ENCODE measurements at places on chromosomes 7 and 10.
A peak's percentile ranks its signal among the peaks of the same experiment; 100 is the strongest.

GRCh38 chr7:23475576-23475839 lies 5.2 kb upstream of the IGF2BP3 start:
- DNase-seq: no peak

DNA sequence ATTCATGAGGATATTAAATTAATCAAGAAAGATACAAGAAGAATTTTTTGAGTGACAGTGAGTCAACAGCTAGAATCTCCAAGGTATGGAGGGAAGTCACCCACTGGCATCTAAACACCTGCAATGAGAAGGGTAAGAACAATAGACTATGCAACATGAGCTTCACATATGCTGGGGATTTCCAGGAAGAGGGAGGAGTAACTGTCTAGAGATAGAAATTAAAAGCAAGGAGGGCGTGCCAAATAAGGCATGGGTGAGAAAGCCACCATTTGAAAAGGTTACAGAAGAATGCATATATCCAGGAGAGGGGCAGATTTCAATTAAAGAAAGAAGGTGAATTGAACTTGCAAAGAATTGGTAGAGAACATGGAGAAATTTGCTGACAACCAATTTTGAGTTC lies 365.7 kb downstream of the GPR37 start:
- DNase-seq: no peak

DNA sequence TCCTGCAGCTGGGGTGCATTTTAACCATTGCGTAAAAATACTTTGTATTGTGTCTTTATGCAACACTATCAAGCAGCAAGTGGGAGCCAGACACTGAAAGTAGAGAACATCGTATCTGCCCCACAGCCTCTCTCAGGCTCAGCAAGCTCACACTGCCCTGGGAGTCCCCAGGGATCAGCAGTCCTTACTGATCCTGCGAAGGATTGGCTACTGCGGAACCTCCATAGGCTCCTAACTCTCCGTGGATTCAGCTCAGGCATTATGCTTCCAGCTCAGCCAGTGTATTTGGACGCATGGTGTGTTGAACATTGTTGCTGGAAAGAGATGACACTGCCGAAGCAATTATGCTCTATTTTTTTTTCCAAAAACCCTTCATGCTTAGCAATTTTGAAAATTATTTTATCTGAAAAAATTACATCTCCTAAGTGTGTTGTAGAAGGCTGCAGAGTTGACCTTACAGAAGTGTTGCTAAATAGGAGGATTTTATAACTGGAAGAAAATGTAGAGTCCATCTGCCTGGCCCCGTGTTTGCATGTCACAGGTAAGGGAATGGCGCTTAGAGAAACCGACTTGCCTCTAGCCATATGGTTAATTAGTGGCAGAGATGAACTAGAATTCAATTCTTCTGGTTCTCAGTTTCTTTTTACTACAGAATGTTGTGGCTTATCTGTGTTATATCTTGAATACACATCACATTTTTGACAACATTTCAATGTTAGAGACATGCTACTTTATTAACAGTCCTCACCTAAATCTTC lies 276.4 kb upstream of the COBL start:
- peak; percentile 87 for DNase-seq

GRCh38 chr10:88820748-88821401 lies 18.3 kb downstream of the LIPM start:
- no peak for DNase-seq

GRCh38 chr7:84701524-84702306 lies 485.1 kb downstream of the SEMA3D start:
- no peak for DNase-seq

GRCh38 chr10:93915598-93915997 lies 21.8 kb downstream of the SLC35G1 start:
- DNase-seq: no peak

DNA sequence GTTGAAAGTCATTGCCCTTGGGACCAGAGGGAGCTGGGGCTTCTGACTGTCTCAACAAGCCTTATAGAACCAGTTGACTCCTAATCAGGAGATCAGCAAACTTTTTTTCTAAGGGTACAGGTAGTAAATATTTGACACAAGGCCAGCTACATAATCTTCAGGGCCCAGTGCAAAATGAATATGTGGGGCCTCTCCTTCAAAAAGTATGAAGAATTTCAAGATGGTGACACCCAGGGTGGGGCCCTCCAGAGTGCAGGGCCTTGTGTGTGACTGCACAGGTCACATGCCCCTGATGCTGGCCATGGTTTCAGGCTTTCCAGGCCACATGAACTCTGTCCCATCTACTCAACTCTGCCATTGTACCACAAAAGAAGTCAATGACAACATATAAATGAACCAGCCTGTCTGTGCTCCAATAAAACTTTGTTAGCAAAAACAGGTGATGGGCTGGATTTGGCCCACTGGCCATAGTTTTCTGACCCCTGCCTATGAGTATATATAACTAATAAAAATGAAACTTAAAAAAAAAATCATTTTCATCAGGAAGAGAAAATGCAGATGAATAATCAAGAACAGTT lies 6.1 kb downstream of the MMRN2 start:
- no peak for DNase-seq

DNA sequence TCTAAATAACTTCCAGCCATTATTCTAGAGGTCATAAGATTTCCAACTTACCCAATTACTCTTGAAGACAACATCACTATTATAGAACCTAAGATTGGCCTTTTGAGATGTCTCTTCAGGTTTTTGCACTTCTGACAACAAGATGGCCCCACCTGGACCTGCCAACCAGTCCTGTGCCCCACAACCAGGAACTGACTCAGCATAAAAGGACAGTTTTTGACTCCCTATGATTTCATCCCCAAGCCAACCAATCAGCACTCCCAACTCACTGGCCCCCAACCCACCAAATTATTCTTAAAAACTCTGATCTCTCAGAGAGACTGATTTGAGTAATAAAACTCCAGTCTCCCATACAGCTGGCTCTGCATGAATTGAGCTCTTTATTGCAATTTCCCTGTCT lies 94.4 kb downstream of the TMEM106B start:
- no peak for DNase-seq

GRCh38 chr10:86341361-86341811 lies 25.2 kb downstream of the GRID1 start:
- no peak for DNase-seq

DNA sequence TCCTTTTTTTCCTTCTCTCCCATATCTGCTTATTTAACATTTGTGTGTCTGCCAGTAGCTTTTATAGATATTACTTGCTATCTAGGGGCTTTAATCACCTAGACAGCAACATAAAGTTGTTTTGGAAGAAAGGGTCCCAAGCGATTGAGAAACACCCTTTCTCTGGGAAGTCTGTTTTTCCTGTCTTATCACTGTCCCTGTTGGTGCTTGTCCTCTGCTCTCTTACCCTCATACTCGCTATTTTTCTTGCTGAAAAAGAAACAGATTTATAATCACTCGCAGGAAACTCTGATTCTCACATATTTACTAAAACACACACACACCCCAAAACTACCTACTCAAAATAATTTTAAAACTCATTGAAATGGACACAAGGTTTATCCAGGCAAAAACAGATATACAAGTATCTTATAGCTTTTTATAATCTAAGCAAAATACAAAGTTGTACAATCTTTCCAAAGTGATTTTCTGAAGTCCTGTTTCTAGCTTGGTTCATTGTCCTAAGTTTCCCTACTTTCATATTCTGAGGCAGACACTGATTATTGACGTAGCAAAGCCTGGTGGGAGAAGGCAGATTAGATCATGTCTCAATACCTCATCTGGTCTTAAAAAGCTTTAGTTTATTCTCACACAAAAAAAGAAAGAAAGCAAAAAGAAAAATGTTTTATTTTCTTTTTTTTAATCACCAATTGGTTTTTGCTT lies 157.3 kb downstream of the CACNA2D1 start:
- no peak for DNase-seq

GRCh38 chr7:81789406-81790119 lies 19.7 kb upstream of the HGF start:
- no peak for DNase-seq

DNA sequence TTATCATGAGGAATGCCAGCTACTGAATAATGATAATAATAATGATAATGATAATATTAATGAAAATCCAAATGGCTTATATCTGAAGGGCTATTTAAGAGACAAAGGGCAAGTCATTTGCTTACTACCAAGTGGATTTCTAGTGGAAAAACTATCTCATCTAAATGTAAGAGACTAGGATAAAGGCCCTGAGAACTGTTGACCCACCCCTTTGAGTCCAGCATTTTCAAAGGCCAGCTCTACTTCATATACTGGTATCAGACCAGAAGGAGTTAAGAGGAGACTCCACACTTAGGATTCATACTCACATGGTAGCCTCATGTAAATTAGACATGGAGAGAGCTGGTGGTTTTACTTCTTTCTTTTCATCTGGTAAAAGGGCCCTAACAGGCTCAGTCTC lies 76.0 kb downstream of the PHYHIPL start:
- DNase-seq: no peak

DNA sequence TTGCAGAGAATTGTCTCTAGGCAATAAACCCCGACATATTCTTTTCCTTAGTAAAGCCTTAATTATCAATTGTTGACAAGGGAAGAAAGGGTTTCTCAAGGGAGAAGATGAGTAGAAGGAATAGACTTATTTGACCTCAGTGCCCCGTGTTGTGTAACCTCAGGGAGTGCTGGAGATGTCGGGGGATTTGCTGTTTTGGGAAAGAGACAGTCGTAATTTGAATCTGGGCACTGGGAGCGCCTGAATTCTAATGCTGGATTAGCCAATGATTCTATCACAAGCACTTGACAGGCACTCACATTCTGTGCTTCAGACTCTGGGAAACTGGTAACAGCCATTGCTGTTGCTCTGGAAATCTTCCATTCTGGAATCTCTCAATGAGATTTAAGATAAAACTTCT lies 13.8 kb upstream of the LMOD2 start:
- no peak for DNase-seq

DNA sequence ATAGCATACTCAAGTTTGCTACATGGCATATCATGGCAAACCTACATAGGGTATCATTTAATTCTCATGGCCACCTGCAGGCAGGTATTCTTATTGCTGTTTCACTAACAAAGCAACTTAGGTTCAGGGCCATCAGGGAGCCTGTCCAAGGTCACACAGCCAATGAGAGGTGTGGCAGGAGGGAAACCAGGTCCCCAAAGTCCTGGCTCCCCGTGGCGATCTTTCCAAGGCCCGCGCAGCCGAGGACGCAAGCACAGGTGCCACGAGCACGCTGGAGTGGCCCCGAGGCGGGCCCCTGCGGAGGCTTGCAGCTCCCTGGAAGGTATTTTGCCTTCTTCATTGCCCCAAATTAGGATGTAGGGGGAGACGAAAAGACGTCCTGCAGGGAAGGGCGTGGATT lies 20.8 kb downstream of the PRKAG2 start:
- no peak for DNase-seq
